Activated CD8-positive, alpha-beta memory T cell treated with anti-CD3 and anti-CD28 coated beads for 48 hours (primary cell): ENCODE measurements at places on chromosomes 7 and 10.

GRCh38 chr7:141954334-141954733 is 7.6 kb upstream of the CLEC5A start:
- DNase-seq = no peak

- no peak for DNase-seq
Observed at GRCh38 chr10:47107007-47107747, 192.8 kb upstream of the GDF10 start.

- no peak for DNase-seq
Observed at GRCh38 chr10:126250527-126251310, 137.6 kb downstream of the ADAM12 start.

DNA sequence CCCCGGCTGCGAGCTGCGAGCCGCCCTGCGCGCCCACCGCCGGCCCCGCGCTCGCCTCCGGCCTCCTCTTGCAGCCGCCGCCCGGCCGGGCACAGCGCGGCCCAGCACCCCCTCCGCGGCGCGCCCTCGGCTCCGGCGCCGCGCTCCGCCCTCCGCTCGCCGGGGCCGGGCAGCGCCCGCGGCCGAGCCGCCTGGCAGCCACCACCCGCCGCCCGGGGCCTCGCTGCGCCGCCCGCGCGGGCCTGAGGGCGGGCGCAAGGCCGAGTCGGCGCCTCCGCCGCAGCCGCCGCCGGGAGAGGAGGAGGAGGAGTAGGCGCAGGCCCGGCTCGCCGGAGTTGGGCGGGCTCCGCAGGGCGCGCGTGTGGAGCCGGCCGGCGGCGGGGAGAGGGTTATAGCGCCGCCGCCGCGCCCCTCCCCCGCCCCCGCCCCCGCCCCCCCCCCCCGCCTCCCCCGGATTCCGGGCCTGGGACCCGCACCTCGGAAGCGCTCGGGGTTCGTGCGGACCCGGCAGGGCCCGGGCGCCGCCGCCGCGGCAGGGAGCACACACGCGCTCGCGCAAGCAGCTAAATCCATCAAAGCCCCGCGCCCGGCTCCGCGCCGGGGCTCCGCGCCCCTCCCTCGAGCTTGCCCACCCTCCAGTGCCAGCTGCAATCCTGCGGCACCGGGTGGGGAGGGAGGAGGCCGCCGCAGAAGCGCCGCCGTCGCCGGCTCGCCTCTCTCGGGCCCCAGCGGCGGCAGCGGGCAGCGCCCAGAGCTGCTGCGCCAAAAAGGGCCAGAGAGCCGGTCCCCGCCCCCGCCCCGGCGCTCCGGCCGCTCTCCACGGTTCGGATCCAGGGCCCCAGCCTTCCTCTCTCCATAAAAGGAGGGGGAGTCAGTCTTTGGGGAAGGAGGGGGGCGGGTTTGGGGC is at the start of gene PDGFA:
TSS of gene PDGFA (minus strand) at position 363 of the 907 bp plus-strand sequence. CDS start 845 bp downstream, outside the sequence.
- no peak for DNase-seq

DNA sequence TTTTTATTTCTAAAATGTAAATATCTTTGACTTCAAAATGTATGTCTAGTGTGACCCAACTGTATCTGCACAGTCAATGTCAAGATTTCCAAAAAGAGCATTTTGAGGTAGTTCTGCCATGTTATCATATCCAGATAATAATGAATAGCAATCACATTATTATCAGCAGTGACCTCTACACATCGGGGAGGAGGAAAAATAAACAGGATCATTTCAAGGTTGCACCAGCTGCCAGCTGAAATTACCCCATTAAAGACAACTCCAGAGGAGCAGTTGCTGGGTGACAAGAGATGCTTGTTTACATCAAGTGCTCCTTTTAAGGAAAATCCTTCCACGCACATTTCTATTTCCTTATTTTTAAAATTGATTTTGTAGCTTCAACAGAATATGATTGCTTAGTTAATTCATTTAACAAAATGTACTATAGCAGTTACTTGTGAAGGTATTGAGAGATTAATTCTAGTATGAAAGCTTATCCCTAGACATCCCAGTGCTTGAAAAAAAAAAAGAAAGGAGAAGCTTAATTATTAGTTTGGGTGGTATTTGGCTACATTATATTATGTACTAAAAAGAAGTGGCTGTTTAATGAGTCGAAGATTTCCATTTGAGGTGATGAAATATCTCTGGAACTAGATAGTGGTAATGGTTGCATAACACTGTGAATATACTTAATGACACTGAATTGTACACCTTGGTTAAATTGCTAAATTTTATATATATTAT is 19.3 kb upstream of the SLC35G1 start:
- DNase-seq = no peak

- no peak for DNase-seq
Observed at GRCh38 chr7:23242935-23243334, 3.6 kb upstream of the GPNMB start.

GRCh38 chr10:132373241-132373955 is 23.6 kb upstream of the PWWP2B start:
- no peak for DNase-seq

DNA sequence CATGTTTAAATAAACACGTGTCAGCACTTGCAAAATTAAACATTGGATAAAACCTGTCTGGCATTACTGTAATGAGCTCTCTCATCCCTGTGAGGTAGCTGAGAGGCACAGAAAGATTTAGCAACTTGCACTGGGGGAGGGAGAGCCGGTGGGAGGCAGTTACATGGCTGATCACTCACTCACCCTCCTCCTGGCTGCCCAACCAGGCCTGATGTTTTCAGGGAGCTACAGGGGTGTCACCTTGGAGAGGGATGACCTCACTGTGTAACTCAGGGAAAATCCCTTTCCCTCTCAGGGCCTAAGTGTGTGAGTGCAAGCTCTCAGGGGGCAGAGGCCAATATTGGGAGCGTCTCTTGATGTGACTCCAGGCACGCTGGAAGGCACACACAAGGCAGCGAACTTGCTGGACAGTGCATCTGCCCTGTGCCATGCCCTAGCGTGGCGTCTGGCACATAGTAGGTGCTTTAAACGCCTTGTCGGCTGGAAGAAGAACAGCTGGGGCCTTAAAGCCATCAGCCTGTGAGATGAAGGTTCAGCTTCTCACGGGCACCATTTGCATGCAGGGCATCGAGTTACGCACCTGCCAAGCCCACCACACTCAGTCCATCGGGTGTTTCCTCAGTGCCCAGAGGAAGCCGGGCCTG is 51.1 kb downstream of the ELFN1 start:
- DNase-seq = no peak

- no peak for DNase-seq
Observed at GRCh38 chr7:47390914-47391313, 191.0 kb downstream of the TNS3 start.

DNA sequence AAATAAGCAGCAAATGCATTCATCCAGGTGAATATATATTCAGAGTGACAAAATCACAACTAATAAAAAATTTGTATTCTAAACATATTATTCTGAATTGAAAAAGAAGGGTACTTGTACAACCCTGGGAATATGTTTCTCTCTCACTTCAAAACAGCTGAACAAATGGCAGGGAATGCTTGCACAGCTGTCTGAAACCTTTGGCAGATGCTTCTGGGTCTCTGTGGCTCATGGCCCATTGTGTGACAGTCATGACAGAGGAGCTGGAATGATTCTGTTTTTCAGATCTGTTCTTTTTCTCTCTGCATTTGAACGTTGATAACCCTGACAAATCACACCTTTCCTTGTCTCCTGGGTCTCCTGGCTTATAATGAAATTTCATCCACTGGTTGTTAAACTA is 275.7 kb upstream of the FZD1 start:
- DNase-seq = no peak

DNA sequence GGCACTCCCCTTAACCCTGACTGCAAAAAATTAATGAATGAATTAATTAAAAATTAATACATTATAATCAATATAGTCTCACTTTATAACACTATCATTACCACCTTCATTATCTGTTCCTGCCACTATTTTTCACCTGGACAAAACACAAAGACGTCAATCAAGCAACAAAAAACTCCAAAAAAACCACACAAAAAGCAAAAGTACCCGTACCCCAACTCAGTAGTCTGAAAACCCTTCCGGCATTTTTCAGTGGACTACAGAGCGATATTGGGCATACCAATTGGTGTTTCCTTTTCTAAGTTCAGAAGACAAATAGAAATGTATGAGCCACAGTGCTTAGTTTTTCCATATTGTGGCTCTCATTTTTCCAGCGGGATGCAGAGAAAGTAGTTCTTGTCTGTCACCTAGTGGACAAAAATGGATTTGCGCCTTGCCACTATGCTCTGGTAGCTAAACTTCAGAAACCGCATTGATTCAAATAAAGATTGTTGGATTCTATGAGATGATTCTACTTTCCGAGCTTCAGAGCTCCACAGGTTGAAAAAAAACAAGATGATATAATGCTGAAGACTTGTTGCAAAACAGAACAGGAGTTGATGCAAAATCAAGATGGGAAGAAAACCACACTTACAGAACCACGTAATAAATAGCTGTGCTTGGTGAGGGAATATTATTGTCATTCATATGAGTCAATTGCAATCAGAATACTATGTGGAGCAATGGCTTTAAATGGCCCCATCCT is 50.6 kb upstream of the ITGB1 start:
- no peak for DNase-seq

DNA sequence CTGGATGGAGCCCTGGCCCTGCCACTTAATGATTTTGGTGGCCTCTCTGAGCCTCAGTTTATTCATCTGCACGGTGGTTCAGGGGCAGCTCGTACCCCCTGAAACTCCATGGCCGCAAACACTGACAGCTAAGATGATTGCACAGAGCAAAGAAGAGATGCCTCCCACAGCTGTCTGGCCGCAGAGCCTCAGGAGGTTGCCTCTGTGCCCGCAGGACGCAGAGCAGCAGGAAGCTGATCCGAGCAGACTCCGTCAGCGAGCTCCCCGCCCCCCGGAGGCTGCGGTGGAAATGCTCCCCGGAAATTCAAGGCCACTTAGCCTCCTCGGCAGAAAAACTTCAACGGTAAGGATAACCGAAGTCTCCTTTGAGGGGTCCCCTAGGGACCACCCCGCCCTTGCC is 30.2 kb upstream of the C10orf53 start:
- DNase-seq = peak; percentile 4

GRCh38 chr7:134778941-134779740 is at the start of gene CALD1:
Gene CALD1, plus strand, starts transcription at chr7:134779634. Its CDS starts 88,100 bp downstream, at chr7:134867734.
- no peak for DNase-seq

DNA sequence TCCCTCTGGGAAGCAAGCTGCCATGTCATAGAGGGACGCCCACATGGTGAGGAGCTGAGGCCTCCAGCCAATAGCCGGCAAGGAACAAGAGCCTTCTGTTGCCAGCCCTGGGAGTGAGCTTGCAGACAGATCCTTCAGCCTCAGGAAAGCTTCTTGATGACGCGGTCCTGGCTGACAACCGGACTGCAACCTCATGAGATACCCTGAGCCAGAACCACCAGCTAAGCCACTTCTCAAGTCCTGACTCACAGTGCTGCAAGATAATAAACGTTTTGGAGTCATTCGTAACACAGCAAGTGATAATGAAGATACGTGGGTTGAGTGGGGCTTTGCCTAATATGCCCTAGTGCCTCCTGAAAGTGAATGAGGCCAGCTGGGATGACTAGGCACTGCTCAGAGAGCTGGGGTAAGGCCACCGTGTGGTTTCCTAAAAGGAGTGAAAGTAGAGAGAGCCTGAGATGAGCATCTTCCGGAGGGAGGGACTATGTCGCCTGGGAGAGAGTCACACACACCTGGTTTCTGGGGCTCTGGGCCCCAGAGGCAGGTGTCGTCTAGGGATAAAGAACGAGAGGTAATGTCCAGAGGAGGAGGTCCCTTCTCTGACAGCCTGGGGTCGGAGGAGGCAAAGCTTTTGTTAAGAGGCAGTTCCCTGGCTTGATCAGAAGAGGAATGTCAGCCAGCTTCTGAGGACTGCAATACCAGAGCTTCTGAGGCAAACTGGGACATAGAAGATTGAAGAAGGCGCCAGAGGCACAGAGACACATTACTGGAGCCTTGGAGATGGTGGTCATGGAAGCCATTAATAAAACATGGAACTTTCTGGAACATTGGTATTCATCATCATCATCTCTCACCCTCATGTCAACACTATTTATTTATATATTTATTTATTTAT is 53.6 kb downstream of the PYROXD2 start:
- peak; percentile 5 for DNase-seq

DNA sequence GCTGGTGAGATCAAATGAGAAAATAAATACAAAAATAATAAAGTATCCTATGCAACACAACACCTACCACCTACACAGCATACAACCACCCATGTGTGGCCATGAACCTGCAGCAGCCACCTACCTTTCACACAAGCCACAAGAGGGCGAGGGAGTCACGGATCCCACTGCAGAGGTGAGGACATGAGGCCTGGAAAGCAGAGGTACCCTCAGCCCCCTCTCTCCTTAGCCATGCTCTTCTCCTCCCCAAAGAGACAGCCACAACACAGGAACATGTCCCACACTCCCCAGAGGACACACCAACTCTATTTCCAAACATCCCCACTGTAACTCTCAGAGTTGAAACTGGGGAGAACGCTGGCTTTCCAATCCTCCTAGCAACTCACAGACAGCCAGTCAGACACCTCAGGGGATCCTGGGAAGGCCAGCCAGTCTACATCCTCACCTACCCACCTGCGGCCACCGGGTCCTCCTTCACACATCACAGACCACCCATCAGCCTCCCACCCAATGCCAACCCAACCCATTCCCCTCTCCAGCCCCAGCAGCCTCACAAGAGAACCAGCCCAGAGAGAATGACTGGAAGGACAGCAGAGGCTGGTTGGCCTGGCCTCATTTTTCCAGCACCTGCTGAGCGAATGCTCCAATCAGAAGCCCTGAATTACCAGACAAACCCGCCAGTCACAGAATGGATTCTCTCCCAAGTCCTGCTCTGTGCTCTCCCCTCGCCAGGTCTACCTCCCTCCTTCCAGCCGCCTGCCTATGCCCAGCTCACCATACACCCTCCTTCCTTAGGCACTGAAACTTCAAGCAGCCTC is 18.4 kb downstream of the DLG5 start:
- no peak for DNase-seq

DNA sequence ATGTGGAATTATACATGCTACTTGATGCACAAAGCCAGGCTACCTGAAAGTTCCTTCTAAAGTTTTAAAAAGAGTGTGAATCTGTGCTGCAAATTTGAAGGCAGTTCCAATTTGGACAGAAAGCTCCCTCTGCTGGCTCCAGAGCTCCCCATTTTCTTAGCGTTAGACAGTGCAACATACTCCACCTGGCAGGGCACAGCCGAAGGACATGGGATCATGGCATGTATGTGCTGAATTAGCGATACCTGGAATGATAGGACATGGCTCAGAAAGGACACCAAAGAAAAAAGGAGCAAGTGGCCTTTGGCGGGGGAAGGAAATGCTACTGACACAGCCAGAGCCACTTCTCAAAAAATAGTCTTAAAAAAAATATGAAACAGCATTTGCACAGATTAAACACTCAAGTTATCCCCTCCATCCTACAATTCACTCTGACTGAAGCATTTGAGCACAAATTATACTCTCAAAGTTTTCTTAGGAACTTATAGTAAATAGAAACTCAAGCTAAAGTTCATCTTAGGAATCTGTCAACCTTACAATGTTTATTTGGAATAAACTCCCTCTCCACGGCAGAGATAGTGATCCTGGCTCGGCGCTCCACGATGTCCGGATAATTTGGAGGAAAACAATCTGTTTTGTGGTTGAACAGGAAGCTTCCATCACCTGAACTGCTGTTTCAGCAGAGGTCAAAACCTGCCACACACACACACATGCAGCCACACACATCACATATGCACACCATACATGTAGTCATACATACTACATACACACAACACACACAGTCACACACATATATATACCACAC is 80.0 kb downstream of the C7orf25 start:
- no peak for DNase-seq
